COLO829 (cell line): ENCODE measurements at places on chromosomes 4 and X.

GRCh38 chr4:138111462-138112000 lies 130.6 kb downstream of the SLC7A11 start:
- DNase-seq: peak; percentile 64

DNA sequence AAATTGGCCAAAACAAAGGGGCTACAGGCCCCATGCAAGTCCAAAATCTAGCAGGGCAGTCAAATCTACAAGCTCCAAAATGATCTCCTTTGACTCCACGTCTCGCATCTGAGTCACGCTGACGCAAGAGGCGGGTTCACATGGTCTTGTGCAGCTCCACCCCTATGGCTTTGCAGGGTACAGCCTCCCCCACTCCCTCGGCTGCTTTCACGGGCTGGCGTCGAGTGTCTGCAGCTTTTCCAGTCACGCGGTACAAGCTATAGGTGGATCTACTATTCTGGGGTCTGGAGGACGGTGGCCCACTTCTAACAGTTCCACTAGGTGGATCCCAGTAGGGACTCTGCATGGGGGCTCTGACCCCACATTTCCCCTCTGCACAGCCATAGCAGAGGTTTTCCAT lies 99.2 kb upstream of the KCNIP4 start:
- no peak for DNase-seq

DNA sequence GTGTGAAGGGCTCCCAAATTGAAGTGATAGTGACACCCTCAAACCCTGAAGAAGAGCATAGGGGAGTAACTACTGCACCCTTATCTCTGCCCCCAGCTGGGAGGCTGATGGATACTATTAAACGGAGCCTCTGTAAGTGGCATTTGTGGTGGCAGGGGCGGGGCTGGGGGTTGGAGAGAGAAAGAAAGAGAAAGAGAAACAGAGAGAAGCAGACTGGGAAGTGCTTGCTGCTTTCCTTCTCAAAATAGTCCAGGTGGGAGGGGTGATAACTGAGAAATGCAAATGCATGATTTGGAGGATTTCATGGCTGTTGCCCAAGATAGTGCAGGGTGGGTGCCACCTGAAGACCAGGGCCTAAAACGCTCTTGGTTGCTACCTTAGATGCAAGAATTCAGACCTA lies 253.5 kb upstream of the GATB start:
- DNase-seq: no peak

- peak; percentile 0 for DNase-seq
These were observed 100.7 kb upstream of the AMOT start for GRCh38 chrX:112941209-112941837.

- DNase-seq: no peak
These were observed 105.0 kb downstream of the PTTG2 start for GRCh38 chr4:38065176-38065575.

GRCh38 chr4:10773656-10774055 lies 89.1 kb upstream of the CLNK start:
- no peak for DNase-seq

GRCh38 chr4:1802720-1803522 lies 9.8 kb downstream of the FGFR3 start:
- no peak for DNase-seq

DNA sequence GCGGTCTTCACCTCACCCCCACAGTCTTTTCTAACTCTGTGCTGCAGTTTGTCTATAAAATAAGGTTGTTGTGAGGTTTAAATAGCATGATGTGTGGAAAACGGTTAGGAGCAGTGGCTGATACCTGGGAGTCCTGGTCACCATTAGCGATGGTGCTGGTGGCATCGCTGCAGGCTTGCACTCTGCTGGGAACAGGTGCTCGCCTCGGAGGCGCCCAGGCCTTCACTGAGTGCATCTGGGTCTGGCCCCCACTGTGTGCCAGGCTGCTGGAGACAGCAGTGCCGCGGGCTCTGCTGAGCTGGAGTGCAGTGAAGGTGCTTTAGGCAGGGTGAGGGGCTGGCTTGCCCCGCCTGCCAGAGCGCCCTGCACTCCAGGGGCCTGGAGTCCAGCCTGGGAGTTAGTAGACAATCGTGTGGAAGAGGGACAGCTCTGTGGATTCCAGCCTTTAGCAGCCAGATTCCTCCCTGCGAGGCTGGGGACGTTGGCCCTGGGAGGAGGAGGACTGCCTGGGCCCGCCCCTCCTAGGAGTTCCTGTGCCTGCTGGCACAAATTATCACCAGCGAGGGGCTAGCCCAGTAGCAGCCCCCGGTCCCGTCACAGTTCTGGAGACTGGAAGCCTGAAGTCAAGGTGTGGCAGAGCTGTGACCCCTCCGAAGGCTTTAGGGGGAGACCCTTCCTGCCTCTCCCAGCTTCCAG lies 7.3 kb downstream of the RGS12 start:
- DNase-seq: no peak

- DNase-seq: no peak
These were observed 885 bp downstream of the CCDC110 start for GRCh38 chr4:185470501-185471195.

GRCh38 chrX:70405003-70405402 lies 18.1 kb upstream of the GDPD2 start:
- no peak for DNase-seq

DNA sequence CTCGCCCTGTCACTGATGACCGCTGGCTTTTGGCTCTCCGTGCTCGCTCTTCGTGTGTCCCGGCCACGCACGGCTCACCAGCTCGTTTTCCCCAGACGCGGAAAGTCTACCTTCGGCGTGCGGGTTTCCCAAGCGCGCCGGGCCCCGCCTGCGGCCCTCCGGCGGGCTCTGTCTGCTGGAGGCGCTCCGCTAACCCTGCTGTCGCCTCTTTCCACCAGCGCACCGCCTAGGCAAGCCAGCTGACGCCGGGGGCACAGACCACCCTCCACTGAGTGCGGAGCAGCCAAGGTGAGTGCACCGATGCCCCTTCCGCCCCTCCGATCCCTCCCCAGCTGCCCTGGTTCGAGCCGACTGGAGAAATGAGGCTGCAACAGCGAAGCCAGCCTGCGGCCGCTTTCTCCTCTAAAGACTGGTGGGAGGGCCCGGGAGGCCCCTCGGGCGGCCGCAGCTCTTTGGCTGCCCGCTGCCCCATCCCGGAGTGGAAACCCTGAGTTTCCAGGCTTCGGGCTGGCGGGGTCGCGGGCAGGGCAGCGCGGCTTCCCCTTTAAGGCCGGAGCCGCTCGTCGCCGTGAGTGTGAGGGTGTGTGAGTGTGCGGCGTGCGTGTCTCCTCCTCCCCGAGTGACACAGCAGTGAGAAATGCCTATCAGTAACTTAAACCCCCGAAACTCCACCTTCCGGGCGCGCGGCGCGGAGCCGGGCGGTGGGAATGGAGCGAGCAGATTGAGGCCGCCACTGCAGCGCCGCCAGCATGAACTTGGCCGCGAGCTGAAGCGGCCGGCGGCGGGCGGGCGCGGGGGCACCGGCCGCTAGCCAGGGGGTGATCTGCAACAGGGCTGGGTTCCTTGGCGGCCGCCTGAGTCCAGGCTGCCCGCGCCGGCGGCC lies at the start of gene MAMLD1:
Gene MAMLD1 (plus strand): TSS at position 719 of the 883 bp plus-strand sequence. CDS start 82,200 bp downstream, outside the sequence.
- peak; percentile 19 for DNase-seq

- no peak for DNase-seq
These were observed 495.2 kb downstream of the INPP4B start for GRCh38 chr4:142350871-142351270.

GRCh38 chrX:21798677-21799219 lies 40.7 kb upstream of the MBTPS2 start:
- peak; percentile 79 for DNase-seq

GRCh38 chr4:83207497-83208101 lies 77.0 kb downstream of the COQ2 start:
- DNase-seq: no peak

DNA sequence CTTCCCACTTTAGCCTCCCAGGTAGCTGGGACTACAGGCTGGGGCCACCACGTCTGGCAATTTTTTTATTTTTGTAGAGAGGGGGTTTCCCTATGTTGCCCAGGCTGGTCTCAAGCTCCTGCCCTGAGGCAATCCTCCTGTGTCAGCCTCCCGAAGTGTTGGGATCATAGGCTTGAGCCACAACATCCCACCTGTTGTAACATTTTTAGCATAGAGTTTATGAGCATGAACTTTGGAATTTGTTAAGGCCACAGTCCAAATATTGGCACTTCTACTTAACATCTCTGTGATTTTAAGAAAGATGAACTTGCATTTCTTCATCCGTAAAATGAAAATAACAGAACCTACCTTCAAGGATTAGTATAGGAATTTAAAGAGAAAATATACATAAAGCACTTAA lies 445.6 kb downstream of the IQCM start:
- no peak for DNase-seq

DNA sequence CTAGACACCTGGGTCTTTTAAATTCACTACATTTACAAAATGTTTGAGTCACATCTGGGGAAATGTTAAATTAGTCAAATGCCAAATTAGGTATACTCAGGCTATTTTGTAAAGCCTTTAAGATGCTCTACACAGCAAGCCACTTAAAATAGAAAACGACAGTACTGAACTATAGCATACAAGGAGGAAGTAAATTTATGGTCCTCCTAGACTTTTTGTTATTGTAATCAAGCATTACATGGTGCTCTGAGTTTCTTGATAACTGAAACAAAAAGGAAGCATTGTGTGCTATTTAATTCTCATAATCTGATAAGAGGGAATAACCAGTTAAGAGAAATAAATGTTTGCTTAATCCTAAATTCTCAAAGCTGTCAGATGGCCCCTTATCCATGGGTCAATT lies 46.2 kb downstream of the SLC9A7 start:
- DNase-seq: no peak

- no peak for DNase-seq
These were observed 200.6 kb downstream of the MAPK10 start for GRCh38 chr4:86159216-86159615.

DNA sequence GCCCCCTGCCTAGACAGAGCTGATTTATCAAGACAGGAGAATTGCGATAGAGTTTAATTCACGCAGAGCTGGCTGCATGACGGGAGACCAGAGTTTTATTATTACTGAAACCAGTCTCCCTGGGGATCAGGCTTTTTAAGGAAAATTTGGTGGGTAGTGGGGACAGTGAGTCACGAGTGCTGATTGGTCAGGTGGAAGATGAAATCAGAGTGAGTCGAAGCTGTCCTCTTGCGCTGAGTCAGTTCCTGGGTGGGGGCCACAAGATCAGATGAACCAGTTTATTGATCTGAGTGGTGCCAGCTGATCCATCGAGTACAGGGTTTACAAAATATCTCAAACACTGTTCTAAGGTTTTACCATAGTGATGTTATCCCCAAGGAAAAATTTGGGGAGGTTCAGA lies 36.6 kb downstream of the MYOZ2 start:
- no peak for DNase-seq

DNA sequence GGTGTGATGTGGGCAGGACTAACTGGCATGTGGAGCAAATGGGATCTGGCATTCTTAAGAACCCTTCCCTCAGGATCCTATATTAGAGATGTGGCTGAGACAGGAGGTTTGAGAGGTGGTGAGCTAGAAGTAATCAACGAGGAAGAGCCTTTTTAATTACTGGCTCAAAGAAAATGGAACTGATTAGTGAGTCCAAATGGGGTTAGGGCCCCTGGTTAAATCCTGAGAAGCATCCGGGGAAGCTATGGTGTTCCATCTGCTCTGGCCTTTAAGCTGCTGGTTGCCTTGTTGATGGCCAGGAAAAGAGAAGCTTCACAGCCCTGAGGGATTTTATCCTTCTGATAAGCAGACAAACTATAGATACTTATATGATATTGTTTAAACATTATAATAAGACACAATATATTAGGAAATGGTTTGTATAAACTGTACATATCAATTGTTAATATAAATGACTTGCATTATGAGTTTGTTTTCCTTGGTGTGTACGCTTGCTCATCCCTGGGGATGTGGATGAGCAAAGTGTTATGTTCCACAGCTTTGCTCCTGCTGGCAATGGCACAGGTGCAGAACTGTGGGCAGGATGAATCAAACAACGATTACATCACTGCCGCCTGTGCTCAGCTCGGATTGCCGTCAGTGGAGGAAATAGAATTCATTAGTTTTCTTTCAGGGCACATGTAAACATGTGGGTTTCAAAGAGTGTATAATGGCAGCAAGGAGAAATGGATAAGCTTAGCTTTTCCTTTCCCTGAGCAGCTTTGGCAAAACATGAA lies 328.6 kb upstream of the ARX start:
- DNase-seq: no peak

GRCh38 chrX:149275836-149276235 lies 229.3 kb downstream of the IDS start:
- no peak for DNase-seq

- DNase-seq: no peak
These were observed 3.3 kb downstream of the NKX6-1 start for GRCh38 chr4:84495794-84496261.

GRCh38 chrX:3811331-3812311 lies 98.2 kb upstream of the PRKX start:
- DNase-seq: peak; percentile 67

- DNase-seq: no peak
These were observed 19.9 kb upstream of the DUSP9 start for GRCh38 chrX:153626863-153627674.

- no peak for DNase-seq
These were observed 814.8 kb upstream of the GRID2 start for GRCh38 chr4:91488946-91489345.

- DNase-seq: no peak
These were observed 496.9 kb upstream of the DIPK2B start for GRCh38 chrX:45697591-45697990.

- peak; percentile 58 for DNase-seq
These were observed 82.3 kb downstream of the SPRY1 start for GRCh38 chr4:123478859-123479345.
